ENCODE measurements at places on chromosomes 4 and X.

DNA sequence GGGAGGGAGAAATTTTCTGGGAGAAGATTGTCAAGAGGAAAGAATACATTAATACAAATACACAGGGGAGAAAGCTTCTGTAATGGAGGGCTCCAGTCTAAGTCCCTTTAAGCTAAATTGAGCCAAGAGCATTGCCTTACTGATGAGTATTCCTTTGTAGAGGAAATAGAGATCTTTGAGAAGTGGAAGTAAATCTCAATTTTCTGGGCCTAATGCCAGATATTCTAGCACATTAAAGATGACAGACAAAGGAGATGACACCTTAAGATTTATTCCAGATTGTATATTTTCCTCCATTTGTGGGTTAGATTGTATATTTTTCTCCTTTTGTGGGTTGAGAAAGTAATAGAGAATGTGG is 28.5 kb upstream of the SMAD1 start:
- no peak for DNase-seq

DNA sequence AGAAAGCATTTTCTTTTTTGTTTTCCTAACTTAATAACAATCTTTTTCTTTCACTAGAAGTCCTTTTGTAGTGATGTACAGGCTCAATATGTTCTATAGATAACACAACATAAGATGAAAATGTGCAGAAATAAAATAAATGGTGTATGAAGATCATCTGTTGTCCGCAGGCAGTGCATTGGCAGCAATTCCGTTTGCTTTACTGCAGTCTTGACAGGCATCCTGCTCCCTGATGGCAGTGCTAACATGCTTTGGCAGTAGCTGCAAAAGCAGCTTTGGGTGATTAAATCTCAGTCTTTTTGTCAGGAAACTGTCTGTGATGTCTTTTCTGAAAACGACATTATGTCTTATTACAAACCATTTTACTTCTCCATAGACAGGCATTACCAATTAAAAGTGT is 131.4 kb downstream of the TRAM1L1 start:
- no peak for DNase-seq

GRCh38 chrX:56382278-56382677 is 150.1 kb downstream of the KLF8 start:
- no peak for DNase-seq

DNA sequence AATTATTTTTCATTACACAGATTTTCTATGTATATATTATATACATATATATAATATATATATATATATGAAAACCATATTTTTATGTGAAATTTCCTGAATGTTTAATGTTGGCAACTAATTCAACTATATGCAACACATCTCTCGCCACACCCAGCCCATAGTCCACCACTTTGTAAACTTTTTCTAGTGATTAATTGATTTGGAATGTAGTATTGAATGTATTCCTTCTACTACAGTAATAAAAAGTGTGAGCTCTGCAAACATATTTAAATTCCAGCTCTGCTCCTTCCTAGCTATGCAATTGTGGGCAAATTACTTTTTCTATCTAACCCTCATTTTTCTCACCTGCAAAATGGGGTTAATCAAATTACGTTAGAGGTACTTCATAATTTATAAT is 187.8 kb downstream of the TEX11 start:
- no peak for DNase-seq

DNA sequence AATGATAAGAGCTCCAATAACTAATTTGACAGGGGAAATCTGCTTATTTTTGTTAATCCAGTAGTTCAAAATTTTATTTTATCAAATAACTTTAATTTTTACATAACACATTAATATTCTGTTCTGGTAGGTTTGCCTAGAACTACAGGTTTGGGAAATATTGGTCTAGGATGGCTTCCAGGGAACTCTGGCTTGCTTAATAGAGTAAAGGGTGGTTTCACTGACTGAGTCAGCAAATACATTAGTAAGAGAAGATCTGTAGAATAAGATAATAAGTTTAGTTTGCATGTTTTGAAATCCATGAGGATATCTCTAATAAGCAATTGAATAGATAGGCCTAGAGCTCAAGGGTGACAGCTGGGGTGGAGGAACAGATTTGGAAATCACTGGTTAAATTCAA is 500.7 kb downstream of the ZNF674 start:
- DNase-seq: no peak

GRCh38 chrX:110732266-110732665 is 63.4 kb downstream of the CHRDL1 start:
- DNase-seq: no peak

DNA sequence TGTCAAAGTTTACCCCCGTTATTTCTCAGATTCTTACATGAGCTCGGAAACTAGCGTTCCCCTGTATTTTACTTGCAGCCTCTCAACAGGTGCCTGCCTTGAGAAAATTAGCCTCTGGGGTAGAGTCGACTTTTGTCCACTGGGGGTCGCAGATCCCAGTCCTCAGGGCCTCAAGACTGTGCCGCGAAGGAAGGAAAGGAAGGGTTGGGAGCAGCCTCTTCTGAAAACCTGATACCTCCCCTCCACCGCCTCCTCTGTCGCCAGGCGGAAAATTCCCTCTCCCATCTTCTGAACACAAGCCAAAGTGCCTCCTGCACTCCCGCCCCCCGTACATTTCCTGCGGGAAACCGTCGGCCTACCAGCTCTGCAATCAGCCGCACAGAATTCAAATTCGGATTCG is 44.4 kb upstream of the TMSB15B start:
- DNase-seq: peak; percentile 41

DNA sequence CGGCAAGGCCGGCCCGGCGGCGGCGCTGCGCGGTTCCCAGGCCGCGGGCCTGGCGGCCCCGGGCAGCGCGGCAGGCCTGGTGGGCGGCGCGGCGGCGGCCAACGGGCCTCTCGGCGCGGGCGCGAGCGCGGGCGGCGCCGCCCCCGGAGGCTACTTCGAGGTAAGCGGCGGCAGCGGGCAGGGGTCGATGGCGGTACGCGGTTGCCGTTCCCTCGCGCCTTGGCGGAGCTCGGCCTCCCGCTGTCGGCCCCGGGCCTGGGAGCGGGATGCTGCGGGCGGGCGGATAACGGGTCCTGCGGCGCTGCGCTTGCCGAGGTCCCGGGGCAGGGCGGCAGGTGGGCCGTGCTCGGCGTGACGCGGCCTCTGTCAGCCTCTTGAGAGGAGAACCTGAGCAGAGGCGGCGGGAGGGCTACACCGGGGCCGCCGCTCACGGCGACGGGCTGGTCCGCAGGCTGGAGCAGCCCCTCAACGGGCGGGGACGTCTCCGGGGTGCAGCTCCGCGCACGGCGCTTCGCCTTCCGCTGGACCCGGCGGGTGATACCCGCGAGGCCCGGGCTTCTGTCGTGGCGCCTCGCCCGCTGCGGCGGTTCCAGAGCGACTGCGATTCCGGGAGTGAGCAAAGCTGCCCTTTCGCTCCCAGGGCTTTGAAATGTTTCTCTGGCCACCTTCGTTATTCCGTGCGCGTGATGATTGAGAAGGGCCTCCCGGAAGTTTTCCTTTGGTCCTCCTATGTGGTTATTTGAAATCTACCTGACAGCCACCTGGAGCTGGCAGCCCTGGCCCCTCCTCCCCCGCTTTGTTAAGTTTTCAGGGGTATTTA is 774 bp downstream of the FAM193A start:
- no peak for DNase-seq

- DNase-seq: no peak
Observed at GRCh38 chrX:133325422-133325821, 89.9 kb downstream of the GPC4 start.
